Osteocyte (in vitro differentiated cells): ENCODE measurements at places on chromosomes 1 and 21. TPM values are rescaled to one million over a fixed set of nuclear protein-coding genes. Genes with fewer than 3 reads are reported as not detected.

- no peak for DNase-seq
These were observed 2.0 kb downstream of the LORICRIN start for GRCh38 chr1:153261281-153262069.

CYP2J2 gene
- total RNA-seq, result 0.13 TPM in 1 of 2 replicates, not detected in the other

DNA sequence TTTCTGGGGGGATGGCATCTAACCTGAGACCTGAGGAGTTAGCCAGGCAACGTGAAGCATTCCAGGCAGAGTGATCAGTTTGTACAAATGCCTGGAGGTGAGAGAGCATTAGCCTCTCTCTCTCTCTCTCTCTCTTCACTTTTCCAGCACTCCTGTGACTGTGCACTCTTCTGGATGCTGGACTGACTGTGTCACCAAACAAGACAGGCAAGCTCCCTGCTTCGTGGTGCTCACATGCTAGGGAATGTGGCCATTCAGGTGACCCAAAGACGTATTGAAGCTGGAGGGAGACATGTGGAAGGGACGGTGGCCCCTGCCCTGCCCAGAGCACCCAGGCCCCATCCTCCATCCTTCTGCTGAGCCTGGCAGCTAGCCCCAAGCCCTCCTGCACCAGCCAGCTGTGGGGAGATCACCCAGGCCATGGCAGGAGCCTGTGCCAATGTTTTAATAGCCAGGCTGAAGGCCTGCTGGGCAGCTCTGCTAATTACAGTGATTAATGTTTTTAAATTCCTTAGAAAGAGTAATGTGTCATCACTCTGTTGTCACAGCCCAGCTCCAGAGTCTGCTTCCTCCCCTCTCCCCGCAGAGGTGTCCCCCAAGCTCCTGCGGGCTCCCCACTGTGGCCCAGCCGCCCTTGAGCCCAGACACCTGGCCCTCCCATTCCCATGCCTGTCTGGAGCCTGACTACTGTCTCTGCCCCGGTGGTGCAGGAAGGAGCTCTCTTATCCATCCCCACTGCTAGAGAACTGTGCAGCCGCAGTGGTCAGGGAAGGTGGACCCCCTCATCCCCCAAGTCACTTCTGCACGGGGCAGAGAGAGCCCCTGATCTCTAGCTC, 48.9 kb downstream of the UBIAD1 start:
- no peak for DNase-seq

PRRX1 gene
- 358 and 376 TPM in 2 replicates for total RNA-seq

GRCh38 chr21:45259206-45259840, 28.4 kb downstream of the POFUT2 start:
- DNase-seq, result peak; percentile 63

GRCh38 chr21:26846036-26846931, 1.1 kb upstream of the ADAMTS1 start:
- no peak for DNase-seq

CR1L gene
- not detected in 2 replicates for total RNA-seq

- no peak for DNase-seq
These were observed 43.5 kb downstream of the CHIA start for GRCh38 chr1:111334169-111334568.

DNA sequence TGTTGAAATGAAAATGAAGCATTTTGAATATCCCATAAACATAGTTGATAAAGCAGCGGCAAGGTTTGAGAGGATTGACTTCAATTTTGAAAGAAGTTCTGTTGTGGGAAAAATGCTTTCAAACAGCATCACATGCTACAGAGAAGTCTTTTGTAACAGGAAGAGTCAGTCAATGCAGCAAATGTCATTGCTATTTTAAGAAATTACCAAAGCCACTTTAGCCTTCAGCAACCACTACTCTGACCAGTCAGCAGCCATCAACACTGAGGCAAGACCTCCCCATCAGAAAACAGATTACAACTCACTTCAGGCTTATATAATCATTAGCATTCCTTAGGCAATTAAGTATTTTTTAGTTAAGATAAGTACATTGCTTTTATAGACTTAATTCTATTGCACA, 33.8 kb upstream of the FCRL3 start:
- no peak for DNase-seq

- DNase-seq, result peak; percentile 63
These were observed 12.4 kb downstream of the PEA15 start for GRCh38 chr1:160217481-160218051.

FCRL4 gene
- not detected in 2 replicates for total RNA-seq

DNA sequence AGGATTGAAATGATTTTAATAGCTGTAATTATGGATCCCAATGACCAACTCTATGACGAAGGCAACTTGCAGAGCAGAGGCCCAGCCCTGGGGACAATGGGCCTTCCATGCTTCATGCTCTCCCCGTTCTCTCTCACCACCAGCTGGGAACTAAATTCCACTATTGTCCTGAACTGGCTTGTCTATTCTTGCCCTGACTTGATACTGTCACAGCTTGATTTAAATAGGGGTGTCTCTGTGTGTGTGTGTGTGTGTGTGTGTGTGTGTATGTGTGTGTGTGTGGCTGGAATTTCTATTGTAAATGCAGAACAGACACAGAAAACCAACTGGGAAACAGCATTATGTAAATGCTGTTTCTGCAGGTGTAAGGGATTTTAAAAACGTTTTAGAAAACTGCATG, 57.0 kb downstream of the SLC22A15 start:
- no peak for DNase-seq

GRCh38 chr1:212077028-212077427, 41.5 kb downstream of the DTL start:
- no peak for DNase-seq

FOXJ3 gene
- 33.6 and 34.6 TPM in 2 replicates for total RNA-seq

DNA sequence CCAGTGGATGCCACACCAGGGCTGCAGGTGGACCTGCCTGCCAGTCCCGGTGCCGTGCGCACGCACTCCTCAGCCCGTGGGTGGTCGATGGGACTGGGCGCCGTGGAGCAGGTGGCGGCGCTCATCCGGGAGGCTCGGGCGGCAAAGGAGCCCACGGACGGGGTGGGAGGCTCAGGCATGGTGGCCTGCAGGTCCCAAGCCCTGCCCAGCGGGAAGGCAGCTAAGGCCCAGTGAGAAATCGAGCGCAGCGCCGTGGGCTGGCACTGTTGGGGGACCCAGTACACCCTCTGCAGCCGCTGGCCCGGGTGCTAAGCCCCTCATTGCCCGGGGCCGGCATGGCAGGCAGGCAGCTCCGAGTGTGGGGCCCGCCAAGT, 1171.8 kb upstream of the B3GALT2 start:
- no peak for DNase-seq

DNA sequence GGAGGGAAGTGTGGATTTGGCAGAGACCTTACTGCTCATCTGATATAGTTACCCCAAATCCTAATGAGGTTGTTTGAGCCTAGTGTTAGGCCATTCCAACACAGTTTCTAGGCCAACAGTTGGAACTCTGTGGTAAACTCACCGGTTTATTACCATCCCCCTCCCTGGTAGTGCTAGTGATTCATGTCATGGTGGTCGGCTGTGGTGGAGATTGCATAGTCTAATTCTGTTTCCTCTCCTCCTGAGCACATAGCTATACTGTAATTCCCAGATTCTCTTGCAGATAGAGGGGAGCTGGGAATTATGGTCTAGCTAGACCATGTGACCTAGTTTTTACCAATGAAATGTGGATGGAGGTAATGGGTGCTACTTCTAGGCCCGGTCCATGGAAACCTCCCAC, 123.7 kb upstream of the KIF26B start:
- DNase-seq, result no peak
